ENCODE measurements at places on chromosomes 5 and 9. TPM values are rescaled to one million over a fixed set of nuclear protein-coding genes. Genes with fewer than 3 reads are reported as not detected.

DNA sequence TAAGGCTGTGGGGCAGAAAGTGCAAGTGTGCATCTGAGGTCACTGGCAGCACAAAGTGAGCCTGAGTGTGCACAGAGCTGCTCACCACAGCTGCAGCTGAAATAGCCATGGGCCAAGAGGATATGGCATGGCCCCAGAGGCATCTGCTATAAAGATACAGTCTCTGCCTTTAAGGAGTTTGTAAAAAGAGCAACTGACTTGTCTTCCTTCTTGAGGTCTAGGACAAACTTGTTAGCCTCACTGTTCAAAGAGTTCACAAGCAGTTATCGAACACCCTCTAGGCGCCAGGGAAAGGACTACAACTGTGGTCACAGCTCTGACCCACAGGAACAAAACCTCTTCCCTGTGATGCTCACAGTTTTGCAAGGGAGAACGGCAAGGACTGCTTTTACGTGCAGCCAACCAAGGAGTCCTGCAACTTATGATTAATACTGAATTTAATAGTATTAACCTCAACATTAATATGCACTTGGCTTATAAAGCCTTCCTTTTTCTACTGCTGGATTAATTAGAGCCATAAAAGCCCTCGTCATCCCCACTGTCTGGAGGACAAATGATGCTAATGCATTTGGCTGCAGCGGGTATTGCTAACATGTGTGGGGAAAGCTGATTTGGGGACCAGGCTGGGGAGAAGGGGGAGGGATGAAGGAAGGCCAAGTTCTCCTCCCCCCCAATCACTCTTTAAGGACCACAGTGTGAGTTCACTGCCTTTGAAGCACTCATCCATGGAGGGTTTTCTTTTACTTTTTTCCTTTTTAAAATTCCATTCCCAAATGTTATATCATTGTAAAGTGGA lies 189.8 kb upstream of the TRIM32 start:
- peaks cover 4% of the 10 kb centered on the region for H3K36me3 ChIP-seq
- H3K4me1 ChIP-seq: peaks cover 5% of the 10 kb centered on the region
- H3K27me3 ChIP-seq: peaks cover 5% of the 10 kb centered on the region
- DNase-seq: no peak
- no peak overlapping the region for H3K27ac ChIP-seq

DNA sequence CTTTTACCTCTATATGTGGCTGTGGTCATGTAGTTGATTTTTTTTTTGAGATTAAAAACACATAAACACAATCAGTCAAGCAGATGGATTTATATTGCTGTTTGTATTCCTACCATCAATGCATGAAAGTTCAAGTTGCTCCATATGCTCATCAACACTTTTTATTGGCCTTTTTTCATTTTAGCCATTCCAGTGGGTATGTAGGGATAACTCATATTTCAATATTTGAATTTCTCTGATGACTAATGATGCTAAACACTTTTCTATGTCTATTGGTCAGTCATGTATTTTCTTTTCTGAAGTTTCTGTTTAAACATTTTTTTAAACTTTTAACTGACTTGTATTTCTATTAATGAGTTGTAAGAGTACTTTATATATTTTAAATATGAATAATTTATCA lies 445.4 kb upstream of the RGMB start:
- no peak overlapping the region for H3K27ac ChIP-seq
- no peak overlapping the region for H3K4me3 ChIP-seq
- DNase-seq: no peak
- H3K27me3 ChIP-seq: no peaks in the 10 kb centered on the region

GRCh38 chr9:113185271-113185670 lies 34.5 kb downstream of the SLC31A2 start:
- H3K36me3 ChIP-seq: peaks cover 62% of the 10 kb centered on the region
- H3K27ac ChIP-seq: peak overlapping the region; percentile 49
- no peaks in the 10 kb centered on the region for H3K27me3 ChIP-seq
- no peak for DNase-seq

GRCh38 chr5:145470396-145470979 lies 364.7 kb downstream of the PRELID2 start:
- no peak overlapping the region for H3K27ac ChIP-seq
- H3K4me3 ChIP-seq: no peak overlapping the region
- no peaks in the 10 kb centered on the region for H3K4me1 ChIP-seq
- no peak for DNase-seq
- no peaks in the 10 kb centered on the region for H3K27me3 ChIP-seq

FBP1 gene
- total RNA-seq: 0.39 TPM

DNA sequence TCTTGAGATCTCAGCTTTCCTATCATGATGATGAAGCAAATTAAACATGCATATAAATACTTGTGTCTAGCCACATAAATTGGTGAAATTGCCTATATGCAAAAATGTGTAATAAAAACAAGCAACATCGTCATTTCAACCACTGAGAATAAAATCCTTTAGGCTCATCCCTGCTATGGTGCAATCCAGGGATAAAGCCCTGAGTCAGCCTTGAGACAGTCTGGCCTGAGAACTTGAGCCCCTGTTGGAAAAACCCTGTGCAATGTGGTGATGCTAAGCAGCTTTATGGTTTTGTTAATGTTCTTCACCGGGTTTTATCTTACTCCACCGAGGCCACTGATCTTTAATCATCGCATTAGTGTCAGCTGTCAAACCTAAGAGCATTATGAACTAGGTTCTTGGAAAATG lies 170.5 kb downstream of the DCP2 start:
- H3K27ac ChIP-seq: no peak overlapping the region
- H3K36me3 ChIP-seq: no peaks in the 10 kb centered on the region
- H3K4me3 ChIP-seq: no peak overlapping the region
- DNase-seq: no peak
- no peaks in the 10 kb centered on the region for H3K4me1 ChIP-seq

GMCL2 gene
- not detected for total RNA-seq

DNA sequence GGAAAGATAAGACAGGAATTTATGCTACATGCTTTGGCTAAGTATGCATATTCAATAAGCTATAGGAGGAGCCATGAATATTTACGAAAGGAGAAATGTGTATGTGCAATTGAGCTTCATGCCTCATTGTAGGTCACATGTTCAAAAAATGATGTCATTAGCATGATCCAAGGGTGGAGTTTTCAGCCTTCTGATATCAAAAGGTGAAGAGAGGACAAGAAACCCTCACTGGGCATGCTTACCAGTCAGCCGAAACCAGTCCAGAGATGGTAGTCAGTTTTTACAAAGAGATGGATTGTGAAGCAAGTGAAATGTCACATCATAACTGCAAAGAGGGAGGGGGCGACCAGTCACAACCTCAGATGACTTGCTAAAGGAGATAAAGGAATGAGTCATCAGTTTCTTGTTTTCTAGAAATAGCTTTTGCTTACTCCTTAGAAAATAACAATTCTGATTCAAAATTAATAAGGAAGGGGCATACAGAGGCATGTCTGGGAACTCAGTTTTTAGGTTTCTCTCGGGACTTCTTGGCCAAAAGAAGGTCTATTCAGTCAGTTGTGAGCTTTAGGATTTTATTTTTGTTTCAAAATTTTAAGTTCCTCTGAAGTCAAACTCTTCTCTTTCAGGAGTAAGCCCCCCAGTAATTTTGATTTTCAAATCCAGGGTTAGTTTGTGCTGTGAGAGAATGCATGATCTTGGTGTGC lies 1067.8 kb upstream of the EDIL3 start:
- no peaks in the 10 kb centered on the region for H3K27me3 ChIP-seq
- H3K4me1 ChIP-seq: no peaks in the 10 kb centered on the region
- no peak overlapping the region for H3K27ac ChIP-seq
- no peaks in the 10 kb centered on the region for H3K36me3 ChIP-seq

- H3K36me3 ChIP-seq: no peaks in the 10 kb centered on the region
- H3K4me3 ChIP-seq: peak overlapping the region; percentile 58
- peaks cover 7% of the 10 kb centered on the region for H3K4me1 ChIP-seq
- peak; percentile 92 for DNase-seq
- H3K27ac ChIP-seq: no peak overlapping the region
- peaks cover 26% of the 10 kb centered on the region for H3K27me3 ChIP-seq
These were observed 30.0 kb upstream of the PSD2 start for GRCh38 chr5:139765409-139766217.

DNA sequence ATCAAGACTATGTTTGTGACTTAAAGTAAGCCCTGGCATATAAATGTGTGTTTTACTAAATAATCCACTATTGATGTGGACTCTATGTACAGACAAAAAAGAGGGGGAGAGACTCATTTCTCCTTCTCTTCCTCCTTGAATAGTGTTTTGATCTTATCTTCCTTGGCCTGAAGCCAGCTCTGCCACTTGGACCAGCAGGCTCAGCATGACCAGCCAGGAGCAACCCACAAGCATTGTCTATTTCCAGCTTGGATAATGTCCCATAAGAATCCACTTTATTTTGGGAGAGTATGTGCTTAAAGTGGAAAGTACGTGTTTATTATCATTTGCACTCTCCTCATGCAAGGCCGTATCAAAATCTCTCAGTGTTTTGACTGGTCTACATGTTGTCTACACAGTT lies 23.8 kb upstream of the SLC46A2 start:
- peaks cover 7% of the 10 kb centered on the region for H3K27me3 ChIP-seq
- no peak overlapping the region for H3K27ac ChIP-seq
- DNase-seq: no peak
- H3K4me1 ChIP-seq: no peaks in the 10 kb centered on the region
- no peak overlapping the region for H3K4me3 ChIP-seq

SLC45A2 gene
- total RNA-seq: not detected

DNA sequence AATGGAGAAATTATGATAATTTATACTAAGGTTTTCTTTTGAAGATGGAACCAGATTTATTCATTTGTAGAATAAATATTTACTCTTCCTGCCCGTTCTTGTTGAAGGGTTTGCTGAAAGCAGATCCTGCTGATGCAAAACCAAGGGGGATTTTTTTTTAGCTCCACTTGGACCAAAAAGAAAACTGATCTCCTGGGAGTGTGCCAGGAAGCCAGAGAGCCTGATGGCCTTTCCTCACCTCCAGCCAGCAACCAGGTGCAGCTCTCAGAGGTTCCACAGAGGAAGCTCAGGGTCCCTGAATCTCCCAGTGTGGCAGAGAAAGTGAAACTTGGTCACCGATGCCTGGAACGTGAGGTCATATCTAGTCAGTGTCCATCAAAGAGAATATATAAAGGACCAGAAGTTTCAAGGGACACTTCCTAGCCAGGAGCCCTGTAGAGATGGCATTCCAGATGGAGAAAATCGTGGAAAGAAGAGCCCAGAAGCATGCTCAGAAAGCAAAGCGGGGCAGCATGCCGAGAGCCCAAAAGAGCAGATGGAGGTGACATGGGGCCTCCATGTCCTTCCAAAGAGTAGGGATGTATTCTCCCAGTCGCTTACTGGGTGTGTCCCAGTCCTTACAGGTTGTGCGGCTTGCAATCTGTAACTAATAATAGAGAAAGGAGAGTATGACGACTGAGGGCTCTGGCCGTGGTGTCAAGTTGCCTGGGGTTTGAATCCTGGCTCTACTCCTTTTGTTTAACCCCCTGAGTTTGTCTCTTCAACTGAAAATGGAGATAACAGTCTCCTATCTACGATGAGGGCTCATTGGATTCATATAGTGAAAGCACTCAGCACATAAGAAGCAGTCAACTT lies 12.2 kb downstream of the AFAP1L1 start:
- no peak overlapping the region for H3K4me3 ChIP-seq
- no peak for DNase-seq
- H3K27ac ChIP-seq: no peak overlapping the region
- no peaks in the 10 kb centered on the region for H3K36me3 ChIP-seq

GRCh38 chr9:76137931-76138330 lies 247.5 kb downstream of the PCSK5 start:
- no peaks in the 10 kb centered on the region for H3K27me3 ChIP-seq
- no peak overlapping the region for H3K4me3 ChIP-seq
- H3K36me3 ChIP-seq: no peaks in the 10 kb centered on the region
- peaks cover 8% of the 10 kb centered on the region for H3K4me1 ChIP-seq

DNA sequence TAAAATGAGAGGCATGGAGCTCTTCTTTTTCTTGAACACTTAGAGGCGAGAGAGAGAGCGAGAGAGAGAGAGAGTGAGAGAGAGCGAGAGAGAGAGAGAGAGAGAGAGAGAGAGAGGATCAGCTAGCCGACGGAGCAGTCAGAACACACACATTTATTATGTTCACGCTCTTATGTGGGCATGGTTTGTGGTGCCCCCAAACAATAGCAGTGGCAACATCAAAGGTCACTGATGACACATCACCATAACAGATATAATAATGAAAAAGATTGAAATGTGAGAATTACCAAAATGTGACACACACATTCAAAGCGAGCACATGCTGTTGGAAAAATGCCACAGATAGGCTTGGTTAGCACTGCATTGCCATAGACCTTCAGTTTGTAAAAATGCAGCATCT lies 116.1 kb downstream of the KDM4C start:
- H3K27ac ChIP-seq: peak overlapping the region; percentile 39
- H3K4me1 ChIP-seq: peaks cover 48% of the 10 kb centered on the region
- H3K27me3 ChIP-seq: no peaks in the 10 kb centered on the region
- no peak overlapping the region for H3K4me3 ChIP-seq
- H3K36me3 ChIP-seq: peaks cover 15% of the 10 kb centered on the region

ASPN gene
- total RNA-seq: not detected

GRCh38 chr9:25994605-25995004 lies 316.4 kb upstream of the TUSC1 start:
- H3K4me1 ChIP-seq: no peaks in the 10 kb centered on the region
- H3K4me3 ChIP-seq: no peak overlapping the region
- no peak for DNase-seq
- no peak overlapping the region for H3K27ac ChIP-seq
- no peaks in the 10 kb centered on the region for H3K27me3 ChIP-seq
- no peaks in the 10 kb centered on the region for H3K36me3 ChIP-seq

CNTFR gene
- not detected for total RNA-seq

AJM1 gene
- total RNA-seq: 4.8 TPM

GALNT10 gene
- 29.9 TPM for total RNA-seq

INVS gene
- total RNA-seq: 19.3 TPM

DNA sequence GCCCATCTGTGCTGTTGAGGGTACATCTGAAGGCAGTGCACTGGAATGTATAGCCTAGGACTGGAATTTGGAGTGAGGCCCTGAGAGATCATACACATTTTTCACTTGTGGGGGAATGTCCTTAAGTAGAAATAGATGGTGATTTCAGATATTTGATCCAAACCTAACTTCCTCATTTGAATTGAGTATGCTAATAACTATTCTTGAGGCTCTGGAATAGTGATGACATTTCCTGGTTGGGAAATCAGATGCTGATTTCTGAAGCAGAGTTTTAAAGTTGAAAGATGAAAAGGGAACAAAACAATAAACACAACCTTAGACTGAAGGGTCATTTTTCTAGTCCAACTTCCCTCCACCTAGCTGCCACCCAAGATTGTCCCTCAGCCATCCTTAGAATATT lies 163.0 kb upstream of the CCDC152 start:
- H3K36me3 ChIP-seq: no peaks in the 10 kb centered on the region
- no peak overlapping the region for H3K4me3 ChIP-seq
- DNase-seq: no peak
- H3K27ac ChIP-seq: no peak overlapping the region
- no peaks in the 10 kb centered on the region for H3K4me1 ChIP-seq
- H3K27me3 ChIP-seq: peaks cover 10% of the 10 kb centered on the region

Data from activated CD4-positive, alpha-beta T cell treated with anti-CD3 and anti-CD28 coated beads for 36 hours (primary cell).